NCI-H1694 (cell line): ENCODE measurements at places on chromosomes 12 and 14.

- no peak for DNase-seq
Measured at GRCh38 chr14:23864861-23865260, 88.7 kb upstream of the DHRS4 start.

- DNase-seq: no peak
Measured at GRCh38 chr12:31020385-31021166, 53.1 kb upstream of the DDX11 start.

GRCh38 chr14:26655128-26655527 lies 57.3 kb upstream of the NOVA1 start:
- DNase-seq: no peak

DNA sequence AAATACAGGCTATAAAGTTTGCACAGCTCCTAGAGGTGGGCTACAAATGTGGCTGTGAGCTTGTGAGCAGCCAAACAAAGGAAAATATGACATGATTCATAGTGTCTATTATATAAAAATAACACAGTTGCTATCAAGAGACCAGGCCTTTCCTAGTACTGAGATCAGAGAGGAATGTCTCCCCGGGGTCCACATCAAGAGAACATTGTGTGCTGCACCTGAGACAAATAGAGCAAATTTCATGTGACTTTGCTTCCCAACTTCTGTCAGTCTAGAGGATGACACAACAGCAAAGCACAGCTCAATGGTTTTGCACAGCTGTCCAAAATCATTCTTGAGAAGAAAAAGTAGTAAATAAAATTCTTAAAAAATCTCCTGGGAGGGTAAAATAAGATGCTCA lies 297.5 kb upstream of the PRKD1 start:
- DNase-seq: no peak

GRCh38 chr12:4909734-4910501 lies at the start of gene KCNA1:
Gene KCNA1, plus strand, starts transcription at chr12:4909905. Its CDS starts 1,474 bp downstream, at chr12:4911379.
- peak; percentile 56 for DNase-seq

DNA sequence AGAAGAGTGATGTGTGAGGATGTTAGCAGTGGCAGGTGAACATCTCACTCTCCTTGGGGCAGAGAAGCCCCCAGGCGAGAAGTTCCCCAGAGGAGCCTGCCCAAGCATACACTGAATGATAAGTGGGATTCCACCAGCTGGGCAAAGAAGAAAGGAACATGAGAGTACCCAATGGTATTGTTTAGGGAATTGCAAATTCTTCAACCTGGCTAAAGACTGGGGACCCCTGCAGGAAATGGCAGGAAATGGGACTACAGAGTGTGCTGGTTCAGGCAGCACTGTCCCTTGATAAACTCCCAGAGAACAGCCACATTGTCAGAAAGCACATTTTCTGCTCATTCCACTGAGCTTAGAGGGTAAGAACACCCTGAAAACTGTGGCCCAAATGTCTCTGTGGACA lies 121.3 kb downstream of the RPS29 start:
- DNase-seq: no peak
